BE2C (cell line): ENCODE measurements at places on chromosomes 7 and 10.

DNA sequence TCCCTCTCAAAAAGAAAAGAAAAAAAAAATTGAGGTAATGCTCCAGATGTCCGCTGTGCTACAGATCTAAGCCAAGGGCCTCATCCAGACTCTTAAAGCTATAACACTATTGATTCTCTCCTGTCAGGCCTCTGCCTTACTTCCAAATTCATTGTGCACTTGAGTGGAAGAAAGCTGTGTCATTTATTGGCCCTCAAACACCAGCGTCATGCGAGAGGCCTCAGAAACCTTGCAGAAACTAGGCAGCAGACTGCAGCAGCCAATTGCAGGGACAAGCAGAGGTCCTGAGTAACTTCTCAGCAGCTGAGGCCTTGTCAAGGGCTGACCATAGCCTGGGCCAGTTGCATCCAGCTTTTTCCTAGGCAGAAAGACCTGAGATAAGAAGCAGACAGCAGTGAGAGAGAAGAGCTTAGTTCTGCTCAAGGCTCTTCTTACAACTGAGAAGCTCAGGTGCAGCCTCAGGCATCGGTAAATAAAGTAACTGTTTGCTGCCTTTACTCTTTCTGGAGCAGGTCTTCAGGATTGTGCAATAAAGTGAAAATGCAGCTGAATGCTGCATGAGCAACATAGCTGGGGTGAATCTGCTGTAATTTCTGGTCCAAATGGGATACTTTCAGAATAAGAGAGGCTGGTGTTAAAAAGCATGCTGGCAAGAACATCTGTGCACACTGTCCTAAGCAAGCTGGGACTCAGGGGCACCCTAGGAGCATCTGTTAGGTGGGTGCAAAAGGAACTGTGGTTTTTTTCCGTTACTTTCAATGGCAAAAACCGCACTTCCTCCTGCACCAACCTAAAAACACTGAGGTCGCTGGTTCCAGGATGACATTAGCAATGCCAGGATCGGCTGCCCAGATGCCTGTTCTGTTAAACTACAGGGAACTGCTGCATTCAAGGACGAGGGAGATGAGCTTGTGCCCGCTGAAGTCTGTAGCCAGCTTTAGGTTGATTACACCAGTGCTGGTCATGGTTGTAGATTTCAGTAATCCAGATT lies 181.8 kb upstream of the PFKP start:
- no peak for DNase-seq

DNA sequence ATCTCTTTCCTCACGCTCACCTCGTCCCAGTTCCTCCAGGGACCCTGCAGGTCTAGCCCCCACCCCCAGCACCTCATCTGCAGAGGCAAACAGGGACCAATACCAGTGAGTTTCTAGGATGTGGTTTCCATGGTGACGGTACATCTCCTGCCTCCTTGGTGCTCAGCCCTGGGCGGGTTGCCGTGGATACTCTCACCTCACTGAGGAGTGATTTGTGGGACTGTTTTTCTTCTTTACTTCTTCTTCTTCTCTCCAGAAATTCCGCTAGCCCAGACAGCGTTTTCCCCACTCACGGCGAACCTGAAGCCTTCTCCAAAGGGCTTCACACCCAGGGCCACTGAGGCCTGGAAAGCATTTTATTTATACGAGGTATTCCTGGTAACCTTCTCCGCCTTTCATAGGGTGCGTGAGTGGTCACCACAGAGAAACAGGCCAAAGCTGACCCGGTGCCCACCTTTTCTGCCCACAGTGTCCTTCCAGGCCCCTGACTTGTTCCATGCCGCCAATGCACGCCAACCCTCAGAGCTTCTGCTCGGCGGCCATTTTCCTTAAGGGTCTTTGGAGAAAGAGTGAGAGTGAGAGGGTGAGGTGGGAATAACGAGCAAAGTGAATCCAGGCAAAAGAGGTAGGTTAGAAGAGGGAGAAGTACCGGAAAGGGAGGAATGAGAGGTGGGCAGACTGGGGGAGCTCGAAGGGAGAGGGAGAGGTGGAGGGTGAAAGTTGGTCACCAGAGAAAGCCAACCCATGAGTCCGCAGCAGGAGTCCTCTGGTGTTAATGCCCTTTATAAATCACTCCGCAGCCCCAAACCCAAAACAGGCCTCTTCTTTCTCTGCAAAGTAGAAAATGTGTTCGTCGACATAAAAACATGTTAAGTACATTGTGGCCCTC lies 15.5 kb downstream of the FAM241B start:
- DNase-seq: no peak

GRCh38 chr10:132458071-132458585 lies 61.1 kb downstream of the PWWP2B start:
- DNase-seq: no peak

DNA sequence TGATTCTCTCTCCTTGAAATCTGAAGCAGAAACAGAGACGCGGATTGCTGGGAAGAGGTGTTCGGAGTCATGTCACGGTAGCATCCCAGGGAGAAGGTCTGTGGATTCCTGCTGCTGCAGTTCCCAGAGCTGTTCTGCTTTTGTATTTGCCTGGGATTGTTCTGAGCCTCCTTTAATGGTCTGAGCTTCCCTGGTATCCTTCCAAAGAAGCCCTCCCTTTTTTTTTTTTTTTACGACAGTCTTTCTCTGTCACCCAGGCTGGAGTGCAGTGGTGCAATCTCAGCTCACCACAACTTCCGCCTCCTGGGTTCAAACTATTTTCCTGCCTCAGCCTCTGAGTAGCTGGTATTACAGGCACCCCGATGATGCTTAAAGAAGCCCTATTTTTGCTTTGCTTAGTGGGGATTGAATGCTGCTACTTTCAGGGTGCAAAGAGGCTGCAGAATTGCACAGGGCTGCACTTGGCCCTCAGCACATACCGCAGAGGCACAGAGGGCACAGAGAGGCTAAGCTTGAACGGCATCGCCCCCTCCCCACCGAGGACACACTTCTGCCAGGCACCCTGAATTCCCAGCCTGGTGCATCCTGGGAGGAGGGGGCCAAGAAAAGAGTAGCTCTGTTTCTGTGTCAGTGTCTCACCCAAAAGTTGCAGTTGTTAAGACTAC lies 208.6 kb upstream of the GALNT17 start:
- no peak for DNase-seq

DNA sequence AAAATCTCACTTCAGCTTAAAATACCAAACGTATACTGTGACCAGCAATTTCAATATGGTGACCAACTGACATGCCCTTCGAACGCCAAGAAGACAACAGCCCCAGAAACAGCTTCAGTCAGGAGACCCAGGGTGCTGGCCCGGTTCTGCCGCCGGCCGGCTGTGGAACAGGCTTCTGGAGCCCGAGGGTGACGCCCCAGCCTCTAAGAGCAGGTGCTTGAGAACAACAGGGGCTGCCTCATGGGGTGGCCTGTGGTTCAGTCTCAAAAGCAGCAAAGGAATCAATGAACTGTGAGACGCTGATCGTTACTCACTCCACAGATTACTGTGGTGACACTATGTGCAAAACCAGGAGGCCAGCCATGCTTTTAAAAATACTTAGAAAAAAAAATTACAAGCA lies 17.3 kb downstream of the GPER1 start:
- DNase-seq: no peak
